ENCODE measurements at places on chromosomes 3 and 15.

DNA sequence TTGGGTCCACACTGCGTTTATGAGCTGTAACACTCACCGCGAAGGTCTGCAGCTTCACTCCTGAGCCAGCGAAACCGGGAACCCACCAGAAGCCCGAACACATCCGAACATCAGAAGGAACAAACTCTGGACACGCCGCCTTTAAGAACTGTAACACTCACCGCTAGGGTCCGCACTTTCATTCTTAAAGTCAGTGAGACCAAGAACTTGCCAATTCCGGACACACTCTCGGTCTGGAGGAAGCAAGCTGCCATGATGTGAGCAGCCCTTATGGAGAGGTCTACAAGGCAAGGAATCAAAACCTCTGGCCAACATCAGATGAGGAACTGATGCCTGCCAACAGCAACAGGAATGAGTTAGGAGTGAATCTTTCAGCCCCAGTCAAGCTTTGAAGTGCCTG, 62.9 kb downstream of the SLC28A2 start:
- no peak for DNase-seq

DNA sequence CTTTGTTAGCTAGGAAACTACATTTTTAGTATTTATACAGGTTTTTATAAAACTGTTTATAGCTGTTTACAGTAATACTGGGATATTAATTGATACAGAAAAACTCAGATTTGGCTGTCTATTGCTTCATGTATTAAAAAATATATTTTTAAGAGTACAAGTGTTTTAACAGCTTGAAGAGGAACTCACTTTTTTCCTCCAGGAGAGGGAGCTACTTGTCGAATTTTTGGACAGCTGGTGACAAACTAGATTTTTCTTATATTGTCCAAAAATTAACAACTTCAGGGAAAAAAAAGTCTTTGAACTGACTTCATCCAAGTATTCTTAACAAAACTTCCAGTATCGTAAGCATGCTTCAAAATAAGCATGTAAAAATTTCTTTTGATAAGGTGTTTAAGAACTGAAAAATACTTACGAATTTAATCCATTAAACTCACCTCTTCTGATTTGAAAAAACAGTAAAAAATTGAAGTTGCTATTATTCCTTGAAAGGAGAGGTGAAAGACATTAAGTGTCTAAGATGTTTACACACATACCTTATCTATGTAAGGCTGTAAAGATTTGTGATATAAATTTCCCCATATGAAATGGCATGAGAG, 4.0 kb downstream of the DIPK2A start:
- no peak for DNase-seq

DNA sequence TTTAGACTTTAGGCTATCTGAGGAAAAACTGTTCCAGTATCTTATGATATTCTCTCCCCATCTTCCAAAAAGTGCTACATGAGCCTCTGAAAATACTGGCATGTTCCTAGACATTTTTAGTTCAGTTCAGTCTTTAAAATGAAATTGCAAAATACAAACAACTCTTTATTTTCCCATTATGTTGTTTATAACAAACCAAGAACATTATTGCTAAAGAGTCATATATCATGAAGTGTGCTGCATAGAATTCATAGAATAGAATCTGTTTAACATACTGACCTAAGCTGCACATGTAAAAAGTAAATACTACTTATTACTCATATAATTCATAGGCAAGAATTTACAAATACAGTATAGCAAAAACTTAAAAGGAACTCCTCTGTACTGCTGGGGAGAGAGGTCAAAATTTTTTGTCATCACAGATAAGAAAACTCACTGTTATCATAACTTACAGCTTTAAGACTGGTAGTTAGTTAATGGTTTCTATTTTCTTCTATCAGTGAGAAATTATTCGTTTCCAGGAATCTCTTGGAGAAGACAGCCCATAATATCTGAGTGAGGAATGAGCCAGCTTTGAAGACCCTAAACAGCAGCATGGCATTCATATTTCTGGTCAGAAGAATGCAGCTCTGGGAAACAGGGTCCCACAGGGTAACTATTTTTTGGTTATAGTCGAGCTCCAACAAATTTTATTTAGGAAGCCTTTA, 32.2 kb downstream of the FILIP1L start:
- DNase-seq: no peak

- no peak for DNase-seq
Observed at GRCh38 chr3:191915712-191916111, 454.7 kb downstream of the PYDC2 start.

- no peak for DNase-seq
Observed at GRCh38 chr3:53175613-53176540, 14.9 kb downstream of the PRKCD start.

DNA sequence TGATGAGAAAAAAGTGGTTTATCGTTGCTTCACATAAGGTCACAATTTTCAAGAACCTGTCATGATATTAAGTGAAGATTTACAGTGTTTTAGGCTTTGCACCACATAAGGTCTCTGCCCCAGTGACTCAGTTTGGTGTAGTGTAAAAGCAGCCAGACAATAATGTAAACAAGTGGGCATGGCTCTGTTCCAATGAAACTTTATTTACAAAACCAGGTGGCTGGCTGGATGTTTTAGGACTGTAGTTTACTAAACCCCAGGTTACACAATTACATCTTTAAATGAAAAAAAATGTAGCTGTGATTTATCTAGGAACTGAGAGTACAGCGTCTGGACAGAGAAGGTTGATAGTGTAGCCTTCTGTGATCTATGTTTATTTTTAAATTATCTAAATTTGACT, 9.7 kb upstream of the FBXL22 start:
- DNase-seq: no peak

GRCh38 chr3:127439621-127440020, 150.9 kb downstream of the TPRA1 start:
- no peak for DNase-seq

DNA sequence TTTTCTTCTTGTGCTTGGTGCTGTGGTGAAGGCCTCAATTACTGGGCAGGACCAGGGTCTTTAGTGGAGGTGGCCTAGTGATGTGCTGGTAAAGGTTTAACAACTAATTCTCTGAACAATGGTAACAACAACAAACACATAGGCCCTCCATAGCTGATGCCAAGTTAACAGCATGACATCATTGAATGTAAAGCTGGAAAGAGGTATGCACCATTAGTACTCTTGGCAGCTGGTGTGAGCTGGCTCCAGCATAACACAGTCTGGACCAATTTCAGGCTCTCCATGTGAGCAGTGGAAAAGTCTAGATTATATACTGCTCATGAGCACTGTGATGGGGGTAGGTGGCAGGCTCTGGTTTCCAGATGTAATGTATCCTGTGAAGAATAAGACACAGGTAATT, 61.8 kb downstream of the SLC7A14 start:
- no peak for DNase-seq

GRCh38 chr3:136350557-136350956, 100.4 kb downstream of the PCCB start:
- no peak for DNase-seq

GRCh38 chr3:193911784-193912340, 224.1 kb upstream of the HES1 start:
- DNase-seq: no peak

DNA sequence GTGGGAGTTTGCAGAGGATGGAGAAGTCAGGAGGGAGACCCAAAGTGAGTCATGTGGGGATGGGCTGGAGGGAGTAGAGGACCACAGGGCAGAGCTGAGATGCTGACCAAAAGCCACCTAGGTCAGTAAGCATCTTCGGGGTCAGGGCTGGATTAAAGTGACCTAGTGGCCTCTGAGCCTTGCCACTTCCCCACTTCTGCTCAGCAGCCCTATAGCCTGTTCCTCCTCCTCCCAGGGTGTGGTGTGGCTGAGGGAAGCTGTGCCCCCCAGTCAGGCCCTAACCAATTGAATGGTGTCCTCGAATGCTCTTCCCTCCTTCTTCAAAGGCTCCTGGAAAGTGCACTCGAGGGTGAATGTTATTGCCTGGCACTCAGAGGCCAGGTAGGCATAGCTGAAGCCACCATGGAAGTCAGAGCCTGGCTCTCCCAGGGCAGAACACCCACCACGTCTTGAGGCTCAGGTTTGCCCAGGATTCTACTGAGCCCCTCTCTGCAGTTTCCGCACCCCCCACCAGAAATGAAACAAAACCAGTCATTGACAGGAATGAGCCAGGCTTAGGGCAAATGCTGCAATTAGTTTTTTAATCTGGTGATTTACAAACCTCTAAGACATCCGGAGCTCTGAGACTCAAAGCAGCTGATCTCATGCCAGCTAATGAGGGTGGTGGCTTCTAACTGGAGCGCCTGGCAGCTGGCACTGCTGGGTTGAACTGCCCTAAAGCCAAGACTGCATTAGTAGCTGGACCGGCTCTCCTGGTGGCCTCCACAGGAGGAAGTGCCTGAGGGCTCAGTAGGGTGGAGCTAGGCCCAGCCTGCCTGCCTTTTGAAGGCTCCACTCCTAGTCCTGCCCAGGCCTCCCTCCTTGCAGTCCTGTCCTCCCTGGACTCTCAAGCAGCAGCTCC, 26.0 kb upstream of the VIPR1 start:
- no peak for DNase-seq

DNA sequence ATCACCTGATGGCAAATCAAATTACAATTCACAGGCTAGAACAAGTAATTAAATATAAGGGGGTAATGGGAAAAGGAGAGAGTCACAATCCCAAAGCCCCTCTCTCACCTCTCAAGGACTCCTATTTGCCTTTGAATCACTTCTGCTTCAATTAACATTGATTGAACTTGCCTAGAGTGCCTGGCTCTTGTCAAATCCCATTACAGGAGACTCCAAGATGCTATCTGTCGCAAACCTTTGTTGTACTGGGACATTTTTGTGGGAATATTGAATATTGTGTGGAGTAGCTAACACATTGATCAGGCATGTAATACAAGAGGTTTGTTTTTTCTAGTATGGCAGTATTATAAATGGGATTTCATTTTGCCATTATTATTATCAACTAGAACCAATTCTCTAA, 412.8 kb upstream of the AZI2 start:
- no peak for DNase-seq

GRCh38 chr15:27723821-27724220, 375.3 kb downstream of the OCA2 start:
- DNase-seq: no peak

DNA sequence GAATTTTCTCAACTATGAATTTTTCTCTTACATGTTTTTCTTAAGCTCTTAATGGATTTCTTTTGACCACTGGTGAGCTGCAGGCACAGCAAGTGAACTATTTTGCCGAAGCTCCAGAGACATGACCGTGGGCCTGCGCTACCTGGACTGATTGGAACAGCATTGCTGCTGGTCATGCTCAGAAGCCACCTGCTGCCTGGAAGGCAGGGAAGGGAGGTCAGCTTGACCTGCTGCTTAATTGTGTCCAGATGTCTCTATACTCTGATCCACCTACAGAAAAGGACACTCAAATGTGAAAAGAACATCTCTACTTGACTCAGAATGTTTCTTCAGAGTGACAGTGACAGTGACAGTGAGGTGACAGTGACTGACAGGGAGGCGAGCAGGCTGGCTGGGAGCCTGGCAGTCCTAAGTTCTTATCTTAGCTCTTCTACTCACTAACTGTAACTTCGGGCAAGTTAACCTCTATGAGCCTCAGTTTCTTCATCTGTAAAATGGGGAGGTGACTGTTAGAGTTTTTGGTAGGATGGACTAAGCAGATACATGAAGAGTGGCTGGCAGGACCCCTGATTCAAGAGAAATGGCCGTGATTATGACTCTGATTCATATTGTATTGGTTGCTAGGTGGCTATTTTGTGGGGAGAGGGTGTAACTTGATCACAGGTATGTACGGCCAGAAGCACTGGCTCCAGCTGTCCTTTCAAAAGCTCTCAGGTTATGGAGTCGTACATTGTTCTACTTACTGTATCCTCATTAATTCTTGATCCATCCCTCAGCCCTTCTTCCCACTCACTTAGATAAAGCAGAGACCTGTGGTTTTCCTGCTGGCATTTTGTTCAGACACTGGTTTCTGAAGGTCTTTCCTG, 54.8 kb upstream of the DLG1 start:
- no peak for DNase-seq

DNA sequence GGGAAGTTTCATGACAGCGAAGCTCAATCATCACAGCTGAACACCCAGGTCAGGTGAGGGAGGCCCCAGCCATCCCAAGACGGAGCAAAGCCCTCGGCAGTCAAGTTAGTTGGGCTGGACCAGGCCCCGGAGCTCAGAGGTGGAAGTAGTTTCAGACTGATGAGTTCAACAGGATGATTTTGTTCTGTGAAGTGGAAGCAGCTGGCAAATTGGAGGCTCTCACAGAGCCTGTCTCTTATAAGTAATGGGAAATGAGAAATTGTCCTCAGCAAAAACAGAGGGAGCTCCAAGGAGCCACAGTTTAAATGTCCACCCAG, 245.1 kb downstream of the XXYLT1 start:
- no peak for DNase-seq

DNA sequence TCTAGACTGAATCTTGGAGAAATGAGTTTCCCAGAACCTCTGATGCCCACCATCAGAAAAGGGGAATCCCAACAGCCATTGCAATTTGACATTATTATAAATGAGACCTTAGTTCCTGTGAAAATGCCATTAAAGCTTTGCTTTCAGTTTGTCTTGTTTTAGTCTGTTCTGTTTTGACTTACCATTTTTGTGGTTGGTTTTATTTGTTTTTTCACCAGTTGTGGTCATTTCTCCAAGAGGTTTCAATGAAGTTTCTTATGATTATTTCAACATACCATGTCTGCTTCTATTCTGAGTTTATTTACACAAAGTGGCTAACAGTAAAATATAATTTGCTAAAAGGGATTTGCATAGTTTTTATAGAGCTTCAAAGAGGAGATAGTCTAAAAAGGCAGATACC, 175.0 kb upstream of the MCTP2 start:
- DNase-seq: no peak

- DNase-seq: no peak
Observed at GRCh38 chr3:129554356-129555152, 11.6 kb downstream of the H1-8 start.

DNA sequence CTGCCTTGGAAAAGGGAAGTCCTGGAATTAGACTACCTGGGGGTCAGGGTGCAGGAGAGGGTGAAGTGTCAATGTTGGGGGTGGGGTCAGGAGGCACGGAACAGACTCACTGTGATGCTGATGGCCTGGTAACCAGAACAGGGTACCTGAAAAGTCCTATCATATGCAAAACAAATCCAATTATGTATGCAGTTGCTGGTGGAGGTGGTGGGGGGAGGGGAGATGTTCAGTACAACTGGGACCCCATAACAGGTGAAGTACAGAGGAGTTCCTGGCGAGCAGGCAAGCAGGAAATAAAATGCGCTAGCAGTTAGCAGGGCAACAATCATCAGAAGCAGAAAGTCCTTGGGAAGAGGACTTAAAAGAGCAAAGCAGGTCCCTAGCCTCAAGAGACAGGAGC, 4.2 kb upstream of the KATNBL1 start:
- DNase-seq: no peak

DNA sequence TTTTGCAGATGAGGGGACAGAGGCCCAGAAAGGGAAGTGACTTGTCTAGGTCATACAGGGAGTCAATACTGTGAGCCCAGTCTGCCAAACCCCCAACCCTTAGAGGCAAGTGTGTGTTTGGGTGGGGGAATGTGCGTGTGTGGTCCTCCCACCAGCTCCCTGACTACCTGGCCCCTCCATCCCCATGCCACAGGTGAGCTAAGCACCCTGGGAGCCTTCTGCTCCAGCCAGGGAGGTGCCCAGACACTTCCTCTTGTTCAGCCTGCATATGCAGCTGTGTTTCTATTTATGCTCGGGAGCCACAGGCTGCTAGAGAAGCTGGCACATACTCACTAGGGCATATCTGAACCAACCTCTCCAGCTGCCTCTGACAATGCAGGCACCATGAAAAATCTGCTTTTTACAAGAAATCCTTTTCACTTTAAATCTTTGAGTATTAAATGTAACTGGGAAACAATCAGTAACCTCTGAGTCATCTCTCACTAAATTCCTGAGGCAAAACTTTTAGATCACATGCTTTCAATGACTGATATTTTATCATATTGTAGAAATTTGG, 20.7 kb downstream of the TBC1D2B start:
- no peak for DNase-seq
